AG04449 (cell line): ENCODE measurements at places on chromosomes 4 and X.

DNA sequence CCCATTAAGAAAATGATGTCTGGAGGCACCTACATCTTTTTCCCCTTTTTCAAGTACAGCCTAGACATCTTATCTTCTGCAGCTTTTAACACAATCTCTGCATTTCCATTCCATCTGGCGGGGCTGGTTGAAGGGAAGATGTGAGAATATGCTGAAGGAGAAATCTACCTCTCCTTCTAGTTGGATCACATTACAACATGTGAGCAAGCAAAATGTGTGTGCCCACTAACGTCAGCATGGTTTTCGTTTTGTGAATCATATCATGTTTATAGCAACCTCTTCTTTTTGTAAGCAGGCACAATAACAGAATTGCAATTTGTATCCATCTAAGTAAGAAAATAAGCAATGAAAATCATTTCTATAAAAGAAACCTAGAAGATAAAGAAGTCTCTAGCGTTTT, 28.9 kb upstream of the MID1 start:
- no peak for DNase-seq

- DNase-seq: no peak
These were observed 17.2 kb upstream of the PRDM5 start for GRCh38 chr4:120939693-120940092.

DNA sequence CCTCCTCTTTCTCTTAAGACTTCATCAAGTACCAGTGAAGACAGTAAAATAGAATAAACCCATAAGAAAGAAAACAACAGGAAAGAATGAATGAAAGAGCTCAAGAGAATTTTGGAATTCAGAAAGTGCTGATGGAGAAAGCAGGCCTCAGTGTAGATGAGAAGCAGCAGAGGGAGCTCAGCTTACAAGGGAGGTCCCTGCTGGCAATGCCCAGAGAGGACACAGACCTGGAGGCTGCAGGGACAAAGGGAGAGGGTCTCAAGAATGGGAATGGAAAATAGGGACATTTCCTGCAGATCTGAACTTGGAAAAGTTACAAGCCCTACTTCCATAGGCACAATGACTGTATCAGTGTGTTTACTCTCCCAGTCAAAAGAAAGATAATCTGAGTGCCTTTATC, 64.5 kb upstream of the MAGEA10 start:
- DNase-seq: no peak

DNA sequence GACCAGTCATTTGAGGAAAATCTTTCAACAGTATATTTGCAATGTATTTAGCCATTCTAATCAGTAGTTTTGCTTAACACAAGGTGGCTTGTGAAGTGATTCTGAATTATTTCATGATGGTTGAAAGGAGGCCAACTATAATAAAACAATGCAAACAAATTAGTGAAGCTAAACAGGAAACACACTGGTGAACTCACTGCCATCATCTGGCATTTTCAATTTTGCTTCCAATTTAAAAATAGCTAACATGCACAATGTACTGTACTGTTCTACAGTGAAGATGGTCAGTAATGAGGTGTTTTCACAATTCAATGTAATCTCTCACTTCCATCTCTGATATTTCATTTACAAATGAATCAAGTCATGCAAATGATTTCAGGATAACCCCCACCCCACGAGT, 31.1 kb downstream of the PGRMC2 start:
- no peak for DNase-seq

DNA sequence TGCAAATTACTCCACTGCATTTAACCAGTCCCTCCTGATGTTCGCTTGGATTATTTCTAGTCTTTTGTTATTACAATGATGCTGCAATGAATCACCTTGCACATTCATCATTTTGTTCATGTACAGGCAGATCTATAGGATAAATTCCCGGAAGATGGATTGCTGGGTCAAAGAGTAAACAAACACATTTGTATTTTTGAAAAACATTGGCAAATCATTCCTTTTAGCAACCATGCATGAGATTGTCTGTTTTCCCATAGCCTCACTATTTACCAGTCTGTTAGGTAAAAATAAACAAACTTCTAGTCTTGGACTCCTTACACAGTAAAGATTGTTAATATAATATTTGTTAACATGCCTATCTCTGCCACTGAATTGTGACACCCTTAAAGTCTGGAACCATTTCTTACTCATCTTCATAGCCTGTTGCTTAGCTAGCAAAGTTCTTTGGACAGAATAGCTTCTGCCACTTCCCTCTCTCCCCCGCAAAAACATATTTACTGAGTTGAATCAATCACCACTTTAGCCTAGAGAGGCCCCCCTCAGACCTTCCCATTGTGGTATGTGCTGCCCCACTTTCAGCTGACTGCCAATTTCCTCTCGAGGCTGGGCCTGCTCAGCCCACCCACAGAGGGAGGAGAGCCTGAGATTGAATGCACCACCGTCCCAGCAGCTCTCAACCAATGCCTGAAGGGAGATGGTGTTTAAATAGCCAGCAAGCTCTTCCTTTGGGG, 108.4 kb upstream of the ATXN3L start:
- DNase-seq: peak; percentile 61

GRCh38 chrX:100673397-100673953, 29.5 kb downstream of the SRPX2 start:
- no peak for DNase-seq

- DNase-seq: no peak
These were observed 45.9 kb downstream of the ABLIM2 start for GRCh38 chr4:8112672-8113071.

DNA sequence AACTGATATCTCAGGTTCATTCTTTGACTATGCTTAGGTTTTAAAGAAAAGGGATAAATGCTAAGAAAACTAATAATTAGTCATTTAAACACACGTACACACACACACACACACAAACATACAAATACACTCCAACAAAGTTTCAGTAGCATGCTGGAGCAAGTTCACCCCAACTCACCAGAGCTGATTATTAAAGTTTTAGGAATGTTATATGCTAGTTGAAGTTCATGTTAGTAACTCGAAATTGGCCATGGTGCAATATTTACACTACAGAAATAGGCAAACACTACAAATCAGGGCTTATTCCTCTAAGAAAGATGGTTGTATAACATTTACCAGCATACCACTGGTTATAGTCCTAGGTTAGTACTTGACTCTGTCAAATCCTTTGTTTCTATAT, 384.0 kb upstream of the DIPK2B start:
- no peak for DNase-seq

GRCh38 chr4:123631786-123632692, 235.4 kb downstream of the SPRY1 start:
- DNase-seq: no peak

DNA sequence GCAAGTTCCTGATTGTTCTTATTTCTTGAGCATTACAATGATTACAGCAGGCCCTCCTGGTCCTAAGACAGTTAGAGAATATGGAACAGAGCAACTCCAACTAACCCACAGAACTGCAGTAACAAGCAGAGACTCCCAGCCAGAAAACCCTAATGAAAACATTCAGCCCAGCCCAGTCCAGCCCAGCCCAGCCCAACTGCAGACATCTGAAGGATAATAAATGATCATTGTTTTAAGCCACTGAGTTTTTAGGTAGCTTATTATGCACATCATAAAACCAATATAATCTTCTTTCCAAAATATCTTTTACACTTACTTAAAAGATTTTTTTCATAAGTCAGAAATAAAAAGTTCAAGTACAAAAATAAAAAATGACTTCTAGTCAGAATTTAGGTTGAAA, 51.3 kb downstream of the SPOCK3 start:
- DNase-seq: no peak
